Activated T-helper 2 cell treated with anti-CD3 and anti-CD28 coated beads, Interferon-gamma antibody, Interleukin-2, Interleukin-4, amounts not matched to agents 10 μg/mL and 5 μg/mL and 100 μg/mL, durations not matched to agents 14 hours and 24 hours and 36 hours (primary cell): ENCODE measurements at places on chromosomes 7 and 10. TPM values are rescaled to one million over a fixed set of nuclear protein-coding genes. Genes with fewer than 3 reads are reported as not detected.
A peak's percentile ranks its signal among the peaks of the same experiment; 100 is the strongest.

GRCh38 chr10:123570898-123571515 lies 95.1 kb upstream of the GPR26 start:
- no peaks in the 10 kb centered on the region for H3K36me3 ChIP-seq
- H3K27me3 ChIP-seq: peaks cover 2% of the 10 kb centered on the region
- no peak overlapping the region for H3K4me3 ChIP-seq
- no peak for DNase-seq
- no peaks in the 10 kb centered on the region for H3K4me1 ChIP-seq

GRCh38 chr10:111506266-111507034 lies 429.6 kb downstream of the ADRA2A start:
- H3K4me1 ChIP-seq: no peaks in the 10 kb centered on the region
- no peak overlapping the region for H3K27ac ChIP-seq
- no peak for DNase-seq
- H3K27me3 ChIP-seq: no peaks in the 10 kb centered on the region
- no peak overlapping the region for H3K4me3 ChIP-seq
- H3K36me3 ChIP-seq: no peaks in the 10 kb centered on the region

GRCh38 chr7:129664029-129665012 lies 52.8 kb downstream of the NRF1 start:
- H3K36me3 ChIP-seq: peaks cover 49% of the 10 kb centered on the region
- no peak overlapping the region for H3K4me3 ChIP-seq
- no peaks in the 10 kb centered on the region for H3K27me3 ChIP-seq
- no peak for DNase-seq
- H3K4me1 ChIP-seq: peaks cover 6% of the 10 kb centered on the region

DNA sequence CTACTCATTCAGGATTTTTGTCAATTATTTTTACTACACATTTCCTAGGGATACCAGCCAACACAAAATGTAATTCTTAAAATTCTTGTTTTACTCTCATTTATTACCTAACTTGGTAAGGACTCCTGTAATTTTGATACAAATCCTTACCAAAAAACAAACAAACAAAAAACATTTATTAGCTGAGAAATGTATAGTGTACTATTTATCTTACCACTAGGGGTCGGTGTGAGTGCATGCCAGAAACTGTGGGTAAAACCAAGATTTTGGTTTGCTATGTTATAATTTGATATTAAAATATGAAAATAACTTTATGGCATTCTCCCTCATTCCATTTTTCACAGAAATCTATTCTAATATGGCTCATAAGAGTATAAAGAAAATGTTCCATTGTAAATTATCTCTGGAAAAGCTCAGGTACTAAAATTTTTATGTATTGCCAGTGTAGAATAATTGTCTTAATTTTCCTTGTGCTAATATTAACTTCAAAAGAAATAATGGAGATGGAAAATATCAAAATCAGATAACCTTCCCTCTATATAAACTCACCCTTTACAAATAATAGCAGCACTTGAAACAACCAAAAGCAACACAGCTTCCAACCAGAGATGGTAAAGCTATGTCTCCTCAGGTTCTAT lies 290.8 kb upstream of the PCDH15 start:
- no peak overlapping the region for H3K27ac ChIP-seq
- H3K4me1 ChIP-seq: no peaks in the 10 kb centered on the region
- H3K27me3 ChIP-seq: no peaks in the 10 kb centered on the region

DNA sequence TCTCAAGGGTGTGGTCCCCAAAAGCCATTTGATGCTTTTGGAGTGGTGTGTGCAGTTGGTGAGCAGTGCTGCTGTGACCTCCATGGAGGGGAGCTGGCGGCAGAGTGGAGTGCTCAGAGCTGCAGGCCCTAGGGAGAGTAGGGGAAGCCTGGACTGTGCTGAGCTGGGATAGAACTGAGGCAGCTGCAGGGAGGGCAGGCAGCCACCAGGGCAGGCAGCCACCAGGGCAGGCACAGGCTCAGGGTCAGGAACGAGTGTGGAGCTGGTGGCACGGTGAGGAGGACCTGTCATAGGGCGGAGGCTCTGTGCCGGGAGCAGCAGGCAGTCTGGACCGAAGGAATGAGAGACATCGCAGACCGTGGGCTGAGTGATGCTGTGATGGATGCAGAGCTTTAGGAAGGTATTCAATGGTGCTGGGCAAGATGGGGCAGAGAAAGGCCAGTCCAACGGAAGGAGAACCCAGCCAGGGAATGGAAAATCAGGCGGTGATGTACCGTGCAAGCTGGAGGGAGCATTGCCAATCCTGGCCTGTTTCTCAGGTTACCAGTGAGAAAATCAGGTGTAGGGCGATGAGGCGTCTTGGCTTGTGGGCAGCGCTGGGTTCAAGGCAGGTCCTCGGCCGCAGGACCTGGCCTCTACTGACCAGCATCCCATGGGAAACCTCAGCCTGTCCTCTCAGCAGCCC lies 152.6 kb downstream of the CAMK1D start:
- no peak overlapping the region for H3K27ac ChIP-seq
- H3K36me3 ChIP-seq: no peaks in the 10 kb centered on the region
- H3K4me3 ChIP-seq: no peak overlapping the region
- no peak for DNase-seq

DNA sequence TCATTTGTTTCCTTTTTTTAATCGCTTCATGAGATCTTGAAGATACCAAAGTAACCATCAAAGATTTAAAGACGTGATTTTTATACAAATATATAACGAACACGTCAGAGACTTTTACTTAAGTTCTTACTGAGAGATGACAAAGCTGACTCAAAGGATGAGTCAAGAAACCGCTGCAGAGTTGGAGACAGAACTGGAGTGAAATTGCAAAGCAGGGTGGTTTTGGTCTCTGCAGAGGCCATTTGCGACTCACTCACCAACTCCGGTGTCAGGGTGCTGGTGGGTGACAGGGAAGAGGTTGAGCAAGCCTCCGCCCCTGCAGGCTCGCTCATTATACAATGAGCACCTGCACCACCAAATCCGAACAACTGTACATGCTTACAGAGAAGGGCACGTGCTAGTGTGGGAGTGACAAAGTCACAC lies 75.2 kb downstream of the DNAJB6 start:
- peak overlapping the region; percentile 83 for H3K27ac ChIP-seq
- no peaks in the 10 kb centered on the region for H3K27me3 ChIP-seq
- no peak for DNase-seq
- H3K4me1 ChIP-seq: peaks cover 11% of the 10 kb centered on the region
- H3K36me3 ChIP-seq: peaks cover 45% of the 10 kb centered on the region

- no peaks in the 10 kb centered on the region for H3K36me3 ChIP-seq
- H3K4me1 ChIP-seq: no peaks in the 10 kb centered on the region
- no peak overlapping the region for H3K4me3 ChIP-seq
- no peak overlapping the region for H3K27ac ChIP-seq
- no peak for DNase-seq
Observed at GRCh38 chr7:155935005-155935557, 122.8 kb upstream of the SHH start.

DNA sequence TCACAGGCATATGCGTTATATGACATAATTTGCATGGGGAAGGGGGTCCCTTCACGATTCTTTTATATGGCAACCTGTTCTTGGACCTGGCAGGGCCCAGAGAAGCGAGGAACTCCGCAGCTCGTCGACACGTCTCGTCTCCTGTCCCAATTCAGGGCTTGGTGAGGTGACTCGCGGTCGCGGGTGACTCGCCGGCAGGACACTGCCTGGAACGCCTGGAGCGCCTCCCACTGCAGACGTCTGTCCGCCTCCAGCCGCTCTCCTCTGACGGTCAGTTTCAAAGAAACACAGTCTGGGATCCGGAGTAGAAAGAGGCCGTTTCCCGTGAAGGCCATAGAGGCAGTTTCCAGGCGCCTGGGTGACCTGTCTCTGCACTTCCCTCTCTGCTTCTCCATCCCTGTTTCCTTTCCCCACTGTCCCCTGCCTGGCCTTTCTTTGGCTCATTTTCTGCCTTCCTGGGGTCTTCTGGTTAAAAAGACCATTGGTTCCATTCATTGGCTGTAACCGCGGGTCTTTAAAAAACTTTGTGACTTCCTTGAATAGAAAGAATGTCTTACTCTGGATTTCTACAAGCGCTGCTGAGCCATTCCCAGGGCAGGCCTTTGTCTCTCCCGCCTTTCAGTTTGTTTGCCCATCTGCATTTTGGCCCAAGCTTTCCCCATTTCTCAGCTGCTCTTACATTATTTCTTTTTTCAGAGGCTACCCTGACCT lies 1.2 kb downstream of the UPP1 start:
- H3K36me3 ChIP-seq: peaks cover 61% of the 10 kb centered on the region
- peaks cover 65% of the 10 kb centered on the region for H3K4me1 ChIP-seq
- no peak for DNase-seq
- peak overlapping the region; percentile 3 for H3K27ac ChIP-seq
- peak overlapping the region; percentile 71 for H3K4me3 ChIP-seq

DNA sequence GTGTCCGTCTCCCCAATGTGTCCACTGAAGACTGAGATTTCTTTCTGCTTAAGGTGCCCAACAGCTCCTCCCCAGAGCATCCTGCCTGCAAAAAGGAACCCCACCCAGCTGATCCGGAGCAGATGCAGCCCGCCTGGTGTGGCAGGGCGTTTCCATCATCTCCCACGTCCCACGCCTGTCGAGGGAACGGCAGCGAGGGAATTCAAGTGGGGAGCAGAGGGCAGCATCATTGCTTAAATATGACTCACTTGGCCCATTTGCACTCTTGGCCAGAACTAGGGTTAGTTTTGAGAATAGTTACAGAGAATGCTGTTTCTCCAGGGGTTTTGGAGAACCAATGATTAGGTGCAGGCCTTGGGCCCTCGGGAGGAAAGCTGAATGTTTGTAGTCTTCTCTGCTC lies 20.8 kb downstream of the VWA2 start:
- peaks cover 2% of the 10 kb centered on the region for H3K27me3 ChIP-seq
- no peak overlapping the region for H3K27ac ChIP-seq
- DNase-seq: no peak
- peaks cover 11% of the 10 kb centered on the region for H3K4me1 ChIP-seq

GRCh38 chr7:1290026-1290678 lies 57.5 kb downstream of the UNCX start:
- peaks cover 21% of the 10 kb centered on the region for H3K27me3 ChIP-seq
- H3K36me3 ChIP-seq: no peaks in the 10 kb centered on the region
- H3K27ac ChIP-seq: no peak overlapping the region
- no peak for DNase-seq
- H3K4me3 ChIP-seq: peak overlapping the region; percentile 14

DNA sequence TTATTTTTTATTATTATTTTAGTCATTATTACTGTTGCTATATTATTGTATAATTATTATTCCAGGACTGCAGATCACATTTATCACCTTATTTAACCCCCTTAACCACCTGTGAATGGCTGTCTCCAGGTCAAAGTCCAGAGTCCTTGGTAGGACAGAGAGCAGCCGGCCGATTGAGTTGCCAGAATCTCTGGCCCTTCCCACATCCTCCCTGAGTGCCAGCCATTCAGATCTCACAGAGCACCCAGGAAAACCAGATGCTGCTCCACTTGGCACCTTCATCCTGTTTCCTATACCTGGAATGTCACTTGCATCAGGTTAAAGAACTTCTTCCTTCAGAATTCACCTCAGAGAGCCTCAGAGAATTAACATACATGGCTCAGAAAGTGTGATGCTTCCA lies 101.1 kb downstream of the ELAPOR2 start:
- H3K27ac ChIP-seq: no peak overlapping the region
- no peaks in the 10 kb centered on the region for H3K36me3 ChIP-seq
- peaks cover 2% of the 10 kb centered on the region for H3K4me1 ChIP-seq
- H3K27me3 ChIP-seq: peaks cover 4% of the 10 kb centered on the region
- no peak for DNase-seq
- H3K4me3 ChIP-seq: no peak overlapping the region

GRCh38 chr10:117350909-117351308 lies 24.3 kb downstream of the PDZD8 start:
- no peak for DNase-seq
- H3K4me3 ChIP-seq: no peak overlapping the region
- peaks cover 5% of the 10 kb centered on the region for H3K36me3 ChIP-seq
- H3K4me1 ChIP-seq: peaks cover 23% of the 10 kb centered on the region

- no peaks in the 10 kb centered on the region for H3K27me3 ChIP-seq
- H3K27ac ChIP-seq: no peak overlapping the region
- no peak overlapping the region for H3K4me3 ChIP-seq
- no peaks in the 10 kb centered on the region for H3K4me1 ChIP-seq
- DNase-seq: no peak
Observed at GRCh38 chr7:81516898-81517297, 252.9 kb downstream of the HGF start.

DNA sequence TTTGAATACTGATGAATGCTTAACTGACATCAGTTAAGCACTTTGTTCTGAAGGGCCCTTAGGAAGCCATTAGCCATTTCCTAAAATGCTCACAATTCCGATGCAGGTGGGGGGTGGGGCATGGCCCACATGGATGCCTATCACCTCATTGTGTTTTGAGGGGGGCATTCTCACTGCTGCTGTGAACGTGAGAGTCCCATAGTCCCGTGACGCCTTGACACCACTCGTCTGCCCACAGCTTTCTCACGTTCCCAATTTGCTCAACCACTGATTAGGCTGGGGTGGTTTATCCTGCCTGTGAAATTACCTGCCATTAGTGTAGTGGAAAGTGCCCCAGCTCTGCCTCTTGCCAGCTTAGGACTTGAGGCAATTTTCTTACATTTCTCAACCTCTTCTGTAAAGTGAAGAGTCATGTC lies 31.9 kb downstream of the DUSP5 start:
- DNase-seq: no peak
- peak overlapping the region; percentile 58 for H3K27ac ChIP-seq
- no peaks in the 10 kb centered on the region for H3K27me3 ChIP-seq
- peaks cover 12% of the 10 kb centered on the region for H3K36me3 ChIP-seq
- peak overlapping the region; percentile 13 for H3K4me3 ChIP-seq

DNA sequence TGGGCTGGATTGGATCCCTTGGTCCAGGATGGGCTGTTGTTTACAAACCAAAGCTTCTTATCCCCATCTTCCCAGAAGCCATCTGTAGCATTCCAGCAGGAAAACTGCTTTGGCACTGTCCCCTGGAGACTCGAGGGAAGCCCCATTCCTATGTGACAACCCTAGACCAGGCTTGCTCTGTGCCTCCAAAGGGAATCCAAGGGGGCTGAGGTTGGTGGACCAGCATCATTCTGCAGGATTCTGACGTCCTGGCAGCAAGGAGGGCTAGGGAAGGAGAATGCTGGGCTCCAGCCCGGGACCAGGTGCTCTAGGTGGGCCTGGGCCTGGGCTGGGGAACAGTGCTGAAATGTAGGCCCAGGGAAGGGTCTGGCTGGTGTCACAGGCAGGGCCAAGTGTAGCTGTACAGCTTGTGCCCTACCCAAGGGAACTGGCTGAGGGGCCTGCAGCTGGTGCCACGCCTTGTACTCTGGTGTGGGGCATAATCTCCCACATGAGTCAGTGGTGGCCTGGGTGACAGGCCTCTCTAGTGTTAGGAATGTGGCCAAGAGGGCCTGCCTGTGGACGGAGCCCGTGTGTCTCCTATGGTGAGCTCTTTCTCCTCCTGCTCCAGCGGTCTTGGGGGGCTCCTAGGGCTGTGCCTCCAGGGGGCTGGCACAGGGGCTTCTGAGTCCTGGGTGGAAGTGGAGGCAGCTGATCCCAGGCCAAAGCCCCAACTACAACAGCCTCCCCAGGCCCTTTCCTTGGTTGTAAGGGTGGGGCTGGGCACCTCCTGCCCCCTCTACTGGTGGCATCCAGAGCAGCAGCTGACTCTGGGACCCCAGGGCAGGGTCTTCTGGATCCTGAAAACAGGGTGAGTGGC lies 25.2 kb downstream of the TRIM8 start:
- DNase-seq: no peak
- no peaks in the 10 kb centered on the region for H3K36me3 ChIP-seq
- no peaks in the 10 kb centered on the region for H3K27me3 ChIP-seq
- peaks cover 15% of the 10 kb centered on the region for H3K4me1 ChIP-seq
- H3K4me3 ChIP-seq: no peak overlapping the region

Gene UBN2
- 13.6 and 14.1 TPM in 2 replicates for total RNA-seq

Gene RASA4
- 45.5 and 46.6 TPM in 2 replicates for total RNA-seq

Gene CDK14
- 2.1 and 2.2 TPM in 2 replicates for total RNA-seq
